T-helper 22 cell (primary cell): ENCODE measurements at places on chromosomes 3 and 15.

DNA sequence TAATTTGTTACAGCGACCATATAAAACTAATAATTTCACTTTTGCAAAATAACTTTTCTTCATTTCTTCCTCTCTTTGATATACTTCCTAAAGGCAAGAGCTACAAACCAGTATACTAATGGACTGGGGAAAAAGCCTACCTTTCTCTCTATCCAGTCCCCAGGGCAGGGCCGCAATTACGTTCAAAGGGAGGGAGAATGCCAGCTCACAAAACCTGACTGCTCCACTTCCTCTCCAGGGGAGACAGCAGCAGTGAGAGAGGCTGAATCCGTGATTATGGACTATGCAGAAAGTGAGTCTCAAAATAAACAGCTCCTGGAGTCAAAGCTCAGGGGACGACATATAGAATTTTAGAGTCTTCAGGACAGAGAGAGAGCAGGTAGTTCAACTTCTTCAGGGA lies 126.9 kb upstream of the HES1 start:
- DNase-seq: no peak

DNA sequence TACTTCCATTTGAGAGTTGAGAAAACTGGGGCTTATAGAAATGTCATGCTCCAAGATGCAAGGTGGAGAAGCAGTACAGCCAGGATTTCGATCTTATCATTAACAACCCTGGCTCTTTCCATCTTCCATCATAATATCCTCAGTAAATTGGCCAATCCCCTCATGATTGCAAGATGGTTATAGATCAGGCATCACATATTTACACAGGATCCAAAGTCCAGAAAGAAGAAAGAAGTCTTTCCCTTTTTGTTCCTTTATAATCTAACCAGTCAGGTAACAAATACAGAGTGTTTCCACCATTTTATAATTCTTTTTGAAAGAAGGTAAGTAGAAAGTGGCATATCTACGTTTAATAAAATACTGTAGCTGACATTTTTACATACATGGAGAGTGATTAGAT lies 29.7 kb downstream of the CNTN3 start:
- DNase-seq: no peak

DNA sequence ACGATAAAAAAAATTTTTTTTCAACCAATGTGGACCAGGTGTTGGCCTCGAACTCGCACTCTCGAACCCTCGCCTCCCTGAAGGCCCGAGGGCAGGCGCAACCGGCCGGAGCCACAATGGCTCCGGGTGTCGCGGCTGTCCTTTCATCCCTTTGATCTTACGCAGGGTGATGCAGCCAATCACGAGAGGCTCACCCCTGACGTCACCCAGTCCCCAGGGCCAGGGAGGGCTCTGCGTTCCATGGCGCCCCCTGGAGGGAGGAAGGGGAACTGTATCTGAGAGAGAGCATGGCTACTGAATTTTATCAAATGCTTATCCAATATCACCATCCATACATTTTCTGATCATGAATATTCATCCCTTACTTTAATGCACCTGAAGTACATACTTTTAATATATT lies 15.4 kb upstream of the GMNC start:
- DNase-seq: no peak

- no peak for DNase-seq
Observed at GRCh38 chr3:167892205-167892604, 156.7 kb downstream of the SERPINI1 start.

DNA sequence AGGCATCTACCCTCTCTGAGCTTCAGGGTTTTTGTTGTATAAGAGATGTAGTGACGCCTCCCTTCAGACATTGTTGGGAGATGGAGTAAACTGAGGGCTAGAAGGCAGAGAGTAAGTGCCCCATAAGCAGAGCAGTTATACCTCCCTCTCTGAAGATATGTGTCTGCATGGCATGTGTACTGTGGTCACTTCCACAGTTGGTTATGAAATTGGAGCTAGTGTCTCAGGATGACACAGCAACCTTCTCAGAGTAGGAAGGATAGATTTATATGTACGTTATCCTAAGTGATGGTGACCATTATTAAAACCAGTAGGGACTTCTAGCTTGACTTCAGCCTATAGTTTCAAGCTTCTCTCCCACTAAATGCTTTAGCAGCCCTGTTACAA lies 17.9 kb downstream of the PXK start:
- DNase-seq: no peak

GRCh38 chr15:28943146-28943545 lies 57.4 kb downstream of the APBA2 start:
- DNase-seq: no peak

- no peak for DNase-seq
Observed at GRCh38 chr3:8938021-8938420, 25.3 kb downstream of the RAD18 start.

- no peak for DNase-seq
Observed at GRCh38 chr15:81299630-81300273, 24.2 kb downstream of the STARD5 start.

DNA sequence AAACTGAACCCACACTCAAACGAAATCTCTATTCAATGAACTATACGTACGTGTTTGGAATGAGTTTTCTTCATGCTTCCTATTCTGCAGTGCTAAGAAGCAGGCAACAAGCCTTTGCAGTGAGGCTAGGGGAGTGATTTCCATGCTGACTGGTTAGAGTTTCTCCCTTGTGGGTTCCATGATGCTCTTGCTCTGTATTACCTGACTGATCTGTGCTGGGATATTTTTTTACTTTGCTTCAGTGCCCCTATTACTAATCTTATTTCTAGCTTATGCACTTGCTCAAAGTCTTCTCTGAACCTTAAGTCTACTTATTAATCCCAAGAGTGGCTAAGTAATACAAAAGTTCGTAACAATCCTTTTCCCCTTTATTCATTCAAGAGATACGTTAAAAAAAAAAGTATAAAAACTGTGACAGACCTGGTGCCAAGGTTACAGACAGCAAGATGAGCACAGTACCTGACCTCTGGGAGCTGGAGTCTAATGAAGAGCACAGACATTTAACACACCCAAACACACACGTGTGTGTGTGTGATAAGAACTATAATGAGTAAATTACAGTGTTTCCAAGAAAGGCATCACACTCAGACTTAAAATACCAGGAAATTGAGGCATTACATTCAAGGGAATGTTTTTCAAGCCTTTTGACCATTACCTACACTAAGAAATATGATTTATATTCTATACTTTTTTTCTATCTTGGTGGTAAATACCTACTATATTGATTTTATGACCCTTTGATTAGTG lies 50.5 kb upstream of the FBN1 start:
- no peak for DNase-seq

DNA sequence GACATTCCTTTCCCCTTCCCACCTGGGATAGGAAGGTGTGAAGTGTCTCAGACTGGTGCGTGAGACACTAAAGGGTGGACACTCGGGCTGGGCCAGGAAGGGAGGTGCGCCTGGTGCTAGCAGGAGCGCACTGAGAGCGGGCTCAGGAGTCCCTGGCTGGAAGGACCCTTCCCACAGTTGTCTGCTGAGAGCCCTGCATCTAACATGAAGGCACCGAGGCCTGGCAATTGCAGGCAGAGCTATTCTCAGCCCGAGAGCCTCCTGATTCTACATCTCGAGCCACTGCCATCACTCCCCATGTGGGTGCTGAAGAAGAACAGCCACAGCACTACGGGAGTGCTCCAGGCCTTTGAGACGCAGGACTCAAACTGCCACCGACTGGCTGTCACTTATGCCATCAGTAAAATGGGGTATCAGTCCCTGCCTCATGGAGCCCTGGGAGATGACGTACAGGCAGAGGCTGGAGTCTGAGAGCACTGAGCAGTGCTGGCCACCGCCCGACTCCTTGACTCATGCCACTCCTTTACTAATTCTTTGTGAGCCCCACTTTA lies 159.4 kb downstream of the KLF13 start:
- DNase-seq: no peak

GRCh38 chr3:71416876-71417275 lies 166.7 kb downstream of the FOXP1 start:
- DNase-seq: no peak

DNA sequence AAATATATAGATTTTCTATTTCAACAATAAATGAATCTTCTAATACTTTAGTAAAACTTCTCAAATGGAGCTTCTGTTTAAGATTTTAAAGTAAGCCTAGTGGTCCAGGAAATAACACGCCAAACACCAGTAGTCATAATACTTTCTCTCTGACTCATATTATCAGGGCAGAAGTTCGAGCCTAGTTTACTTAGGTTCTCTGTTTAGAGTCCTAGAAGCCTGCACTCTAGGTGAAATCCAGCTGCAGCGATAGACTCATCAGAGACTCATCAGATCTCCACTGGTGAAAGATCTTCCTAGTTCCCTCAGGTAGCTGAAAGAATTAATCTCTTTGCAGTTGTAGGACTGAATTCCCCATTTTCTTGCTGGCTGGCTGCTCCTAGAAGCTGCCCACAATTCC lies 552.5 kb upstream of the ROBO2 start:
- no peak for DNase-seq

DNA sequence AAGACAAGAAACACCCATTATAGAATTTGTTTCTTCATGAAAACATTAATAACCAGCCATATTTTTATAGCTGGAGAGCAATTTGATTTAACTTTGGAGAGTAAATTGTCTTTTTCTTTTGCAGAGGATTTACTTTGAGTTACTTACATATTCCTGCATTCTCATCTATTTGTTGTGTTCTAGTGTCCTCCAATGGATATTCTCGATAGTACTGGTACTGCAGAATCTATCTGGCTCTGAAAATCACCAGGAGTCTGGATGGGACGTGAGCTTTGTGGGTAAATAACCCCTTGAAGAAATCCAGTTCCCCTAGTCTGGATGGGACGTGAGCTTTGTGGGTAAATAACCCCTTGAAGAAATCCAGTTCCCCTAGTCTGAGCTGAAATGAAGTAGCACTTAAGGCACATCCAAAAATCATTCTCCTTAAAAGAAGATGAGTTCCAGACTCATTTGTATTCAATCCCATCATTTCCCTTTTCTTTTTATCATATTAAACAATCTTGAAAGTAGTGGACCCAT lies 294.1 kb upstream of the UBE2E2 start:
- no peak for DNase-seq

DNA sequence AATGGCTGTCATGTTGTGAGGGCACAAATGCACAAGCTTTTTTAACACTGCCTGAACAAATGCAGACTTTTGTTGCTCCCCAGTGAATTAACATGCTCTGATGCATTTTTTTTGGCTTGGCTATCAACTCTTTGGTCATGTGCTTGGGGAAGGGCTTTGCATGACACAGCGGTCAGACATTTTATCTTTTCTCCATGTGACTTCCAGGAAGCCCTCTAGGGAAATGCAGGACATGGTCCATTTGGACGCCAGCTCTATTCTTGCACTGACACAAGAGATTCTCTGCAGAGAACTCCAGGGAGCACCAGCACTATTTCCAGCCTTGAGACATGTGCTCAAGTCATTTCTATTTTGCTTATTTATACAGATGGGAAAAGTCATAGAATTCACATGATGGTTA lies 46.2 kb downstream of the NEK11 start:
- no peak for DNase-seq

DNA sequence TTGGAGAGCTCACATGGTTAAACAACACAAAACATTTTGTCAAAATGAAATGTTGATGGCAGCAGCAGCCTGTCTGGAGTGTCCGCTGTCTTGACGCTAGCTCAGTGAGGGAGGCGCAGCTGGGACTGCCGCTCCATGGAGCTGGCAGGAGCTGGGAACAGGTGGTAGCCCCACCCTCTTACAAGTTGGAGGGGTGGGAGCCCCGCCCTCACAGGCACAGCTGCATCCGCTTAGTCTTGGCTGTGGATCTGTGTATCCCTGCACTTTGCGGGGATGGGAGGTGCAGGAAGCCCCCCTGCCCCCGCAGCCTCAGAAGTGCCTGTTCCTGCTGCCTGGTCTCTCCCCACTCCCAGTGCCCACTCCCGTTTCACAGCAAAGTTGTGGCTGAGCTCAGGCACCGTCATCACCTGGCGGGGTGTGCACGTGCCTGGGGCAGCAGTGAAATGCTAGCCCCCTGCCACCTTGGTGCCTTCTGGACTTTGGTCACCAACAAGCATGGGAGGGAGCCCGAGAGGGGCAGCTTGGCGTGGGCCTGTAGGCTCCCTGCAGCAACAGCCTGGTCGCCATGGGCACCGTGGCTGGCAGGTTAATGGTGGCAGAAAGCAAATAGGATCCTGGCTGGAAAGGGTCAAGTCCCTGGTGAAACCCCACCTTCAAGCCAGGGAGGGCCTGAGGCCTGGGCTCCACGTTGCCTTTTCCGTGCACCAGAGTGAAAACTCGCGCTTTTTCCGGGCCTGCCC lies 53.8 kb upstream of the CADM2 start:
- no peak for DNase-seq

GRCh38 chr15:80636675-80637074 lies 58.4 kb upstream of the ABHD17C start:
- no peak for DNase-seq

GRCh38 chr3:17355591-17355990 lies 386.8 kb downstream of the TBC1D5 start:
- DNase-seq: no peak

DNA sequence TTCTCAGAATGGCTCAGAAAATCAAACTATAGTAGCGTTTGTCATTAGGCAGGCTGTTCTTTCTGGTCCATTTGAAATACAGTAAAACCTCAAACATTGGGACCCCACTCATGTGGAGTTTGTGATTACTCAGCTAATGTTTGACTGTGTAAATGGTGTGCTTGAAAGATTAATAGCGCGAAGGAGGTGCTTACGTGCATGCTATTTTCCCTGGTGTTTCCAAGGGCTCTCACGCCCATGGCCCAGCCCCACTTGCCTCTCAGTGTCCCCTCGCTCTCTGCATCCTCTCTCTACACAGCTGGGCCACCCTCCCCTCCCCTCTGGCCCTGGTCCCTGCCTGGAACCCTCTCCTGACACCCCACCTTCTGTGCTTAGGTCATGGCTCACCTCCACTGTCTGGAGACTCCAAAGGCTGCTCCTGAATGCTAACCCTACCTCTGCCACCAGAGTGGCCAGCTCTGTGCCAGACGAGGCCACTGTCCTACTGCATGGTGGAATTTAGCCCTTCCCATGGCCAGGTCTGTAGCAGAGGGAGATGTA lies 194.2 kb downstream of the PLCL2 start:
- no peak for DNase-seq

DNA sequence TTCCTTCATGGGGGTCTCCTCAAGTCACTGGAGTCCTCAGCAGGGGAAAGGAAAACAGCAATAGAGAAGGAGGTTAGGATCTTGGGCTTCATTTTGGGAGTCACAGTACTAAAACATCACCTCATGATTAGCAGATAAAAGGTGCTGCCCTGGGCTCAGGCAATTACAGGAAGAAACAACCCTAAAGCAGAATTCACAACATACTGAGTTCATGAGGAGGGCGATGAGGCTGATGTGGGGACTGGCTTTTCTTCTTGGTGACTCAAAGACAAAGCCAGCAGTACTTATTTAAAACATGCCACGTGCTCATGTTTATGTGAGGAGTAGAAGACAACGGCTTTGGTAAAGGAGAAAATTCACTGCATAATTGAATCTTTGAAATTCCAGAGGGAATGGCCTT lies 822.3 kb upstream of the CFAP20DC start:
- DNase-seq: no peak

DNA sequence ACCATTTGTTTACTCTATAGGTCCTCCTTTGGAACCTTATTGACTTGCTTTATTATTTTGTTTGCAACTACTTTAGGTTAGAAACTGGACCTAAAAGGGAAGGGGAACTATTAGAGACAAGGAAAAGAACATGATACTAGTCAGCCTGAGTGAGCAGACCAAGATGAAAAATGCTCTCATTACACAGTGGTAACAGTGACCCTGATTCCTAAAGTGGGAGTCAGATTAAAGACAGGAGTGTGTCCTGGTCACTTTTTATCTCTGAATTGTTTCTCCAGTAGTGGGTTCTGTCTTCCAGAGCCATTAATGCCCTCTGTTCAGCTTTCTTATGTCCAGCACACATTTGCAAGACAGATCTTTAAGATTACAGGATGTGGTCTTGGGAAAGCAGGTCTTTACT lies 124.1 kb downstream of the TMEM108 start:
- DNase-seq: no peak
